CD4-positive, alpha-beta T cell (primary cell): ENCODE measurements at places on chromosomes 7 and 10. TPM values are rescaled to one million over a fixed set of nuclear protein-coding genes. Genes with fewer than 3 reads are reported as not detected.

The FAM237B gene
- not detected for total RNA-seq

The TMEM178B gene
- total RNA-seq: not detected

The GIMAP2 gene
- 64.1 TPM for total RNA-seq

The NUDT13 gene
- 0.67 TPM for total RNA-seq

GRCh38 chr7:113715981-113716856, 202.6 kb downstream of the PPP1R3A start:
- DNase-seq: no peak
- H3K27ac ChIP-seq: no peak overlapping the region
- H3K4me3 ChIP-seq: no peak overlapping the region
- H3K27me3 ChIP-seq: no peaks in the 10 kb centered on the region
- H3K4me1 ChIP-seq: no peaks in the 10 kb centered on the region

GRCh38 chr7:151139071-151139790, 28.3 kb downstream of the GBX1 start:
- H3K36me3 ChIP-seq: peaks cover 30% of the 10 kb centered on the region
- H3K4me3 ChIP-seq: no peak overlapping the region
- no peaks in the 10 kb centered on the region for H3K4me1 ChIP-seq
- no peaks in the 10 kb centered on the region for H3K27me3 ChIP-seq
- DNase-seq: no peak
- no peak overlapping the region for H3K27ac ChIP-seq

GRCh38 chr7:33471636-33472242, 342.4 kb downstream of the BBS9 start:
- H3K27ac ChIP-seq: no peak overlapping the region
- no peak overlapping the region for H3K4me3 ChIP-seq
- no peaks in the 10 kb centered on the region for H3K4me1 ChIP-seq
- no peaks in the 10 kb centered on the region for H3K27me3 ChIP-seq
- no peak for DNase-seq

GRCh38 chr10:125985557-125986240, 89.3 kb downstream of the FANK1 start:
- H3K27me3 ChIP-seq: no peaks in the 10 kb centered on the region
- no peak overlapping the region for H3K4me3 ChIP-seq
- H3K36me3 ChIP-seq: no peaks in the 10 kb centered on the region
- DNase-seq: no peak
- H3K4me1 ChIP-seq: no peaks in the 10 kb centered on the region

DNA sequence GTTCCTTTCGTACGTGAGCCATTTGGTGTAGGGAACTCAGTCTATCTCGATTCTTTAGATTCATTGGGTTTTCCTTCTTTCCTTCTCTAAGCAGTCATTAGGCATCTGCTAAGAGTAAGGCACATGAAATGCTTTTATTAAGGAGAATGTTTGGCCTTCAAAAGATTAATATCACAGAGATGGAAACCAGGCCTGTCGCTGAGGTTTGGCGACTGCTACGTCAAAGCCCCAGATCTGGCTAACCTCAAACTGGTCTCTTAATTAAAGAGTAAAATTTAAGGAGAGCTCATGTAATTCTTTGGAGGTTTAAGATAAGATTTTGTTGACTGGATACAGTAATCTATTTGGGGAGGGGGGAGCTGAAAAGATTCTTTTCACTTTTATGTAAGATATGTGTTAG, 189.8 kb downstream of the JCAD start:
- H3K4me1 ChIP-seq: no peaks in the 10 kb centered on the region
- H3K27me3 ChIP-seq: no peaks in the 10 kb centered on the region
- DNase-seq: no peak
- H3K27ac ChIP-seq: no peak overlapping the region
- H3K36me3 ChIP-seq: no peaks in the 10 kb centered on the region
- H3K4me3 ChIP-seq: no peak overlapping the region
